ENCODE measurements at places on chromosomes 7 and 10.

DNA sequence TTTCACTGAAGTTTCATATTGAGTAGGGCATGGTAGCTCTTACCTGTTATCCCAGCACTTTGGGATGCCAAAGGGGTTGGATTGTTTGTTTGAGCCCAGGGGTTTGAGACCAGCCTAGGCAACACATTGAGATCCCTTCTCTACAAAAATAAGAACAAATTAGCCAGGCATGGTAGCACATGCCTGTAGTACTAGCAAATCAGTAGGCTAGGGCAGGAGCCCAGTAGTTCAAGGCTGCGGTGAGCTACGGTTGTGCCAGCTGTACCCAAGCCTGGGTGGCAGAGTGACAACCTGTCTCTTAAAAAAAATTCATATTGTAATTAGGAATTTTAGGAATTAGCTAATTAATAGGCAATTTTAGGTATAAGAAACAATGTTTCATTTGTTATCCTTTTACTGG, 18.0 kb downstream of the BBIP1 start:
- DNase-seq: no peak

GRCh38 chr7:138352570-138353461, 107.2 kb upstream of the TRIM24 start:
- no peak for DNase-seq

GRCh38 chr10:57294698-57295097, 933.6 kb upstream of the ZWINT start:
- DNase-seq: no peak

- DNase-seq: no peak
These were observed 269.2 kb upstream of the TCERG1L start for GRCh38 chr10:131580674-131581073.

DNA sequence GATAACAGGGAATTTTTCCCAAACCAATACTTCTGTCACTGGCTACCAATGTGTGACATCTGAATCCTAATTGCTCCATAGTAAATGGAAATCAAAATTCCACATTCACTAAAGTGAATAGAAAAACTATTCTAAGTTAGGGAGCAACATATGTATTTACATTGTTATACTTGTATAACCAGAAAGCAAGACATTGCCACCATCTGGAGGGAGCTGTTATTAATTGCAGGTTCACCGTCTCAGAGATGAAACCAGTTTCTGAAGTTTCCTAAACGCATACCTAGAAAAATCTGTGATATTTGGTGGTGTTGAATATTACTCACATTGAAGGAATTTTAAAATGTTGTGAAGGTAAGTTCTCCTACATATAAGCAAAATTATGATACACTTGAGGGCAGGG, 390.1 kb downstream of the NXPH1 start:
- no peak for DNase-seq

DNA sequence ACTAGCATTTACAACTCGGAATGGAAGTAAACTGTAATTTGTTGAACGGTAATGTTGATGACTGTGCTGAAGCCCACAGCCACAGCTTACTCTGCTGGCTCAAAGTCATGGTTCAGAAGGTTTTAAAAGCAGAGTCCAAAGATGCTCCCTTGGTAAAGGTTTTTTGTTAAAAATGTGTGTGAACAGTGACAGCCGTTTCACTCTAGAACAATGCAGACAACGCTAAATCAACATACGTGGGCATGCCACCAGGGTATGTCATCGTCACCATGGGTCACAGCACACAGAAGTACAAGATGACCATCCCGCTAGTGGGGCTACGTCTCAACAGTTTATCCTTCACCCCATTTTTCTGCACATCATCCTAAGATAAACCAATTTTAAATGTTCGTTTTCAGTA, 106.5 kb upstream of the LANCL2 start:
- no peak for DNase-seq

DNA sequence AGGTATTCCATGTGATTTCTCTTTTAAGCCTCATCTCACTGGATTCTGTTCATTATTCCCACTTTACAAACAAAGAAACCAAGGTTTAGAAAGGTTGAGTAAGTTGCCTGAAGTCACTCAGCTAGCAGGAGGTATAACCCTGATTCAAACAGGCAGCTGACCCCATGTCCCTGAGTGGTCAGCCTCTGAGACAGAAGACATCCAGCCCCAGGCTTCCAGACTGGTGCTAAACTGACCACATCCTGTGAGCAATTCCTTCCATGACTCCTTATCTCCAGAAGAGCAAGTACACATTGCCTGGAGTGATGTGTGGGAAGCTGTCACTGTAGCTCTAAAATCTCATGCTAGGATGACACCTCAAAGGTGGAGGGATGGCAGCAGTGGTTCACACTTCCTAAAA, 3.7 kb downstream of the PLPP4 start:
- no peak for DNase-seq

GRCh38 chr7:1103789-1104515, 16.0 kb downstream of the GPER1 start:
- no peak for DNase-seq

DNA sequence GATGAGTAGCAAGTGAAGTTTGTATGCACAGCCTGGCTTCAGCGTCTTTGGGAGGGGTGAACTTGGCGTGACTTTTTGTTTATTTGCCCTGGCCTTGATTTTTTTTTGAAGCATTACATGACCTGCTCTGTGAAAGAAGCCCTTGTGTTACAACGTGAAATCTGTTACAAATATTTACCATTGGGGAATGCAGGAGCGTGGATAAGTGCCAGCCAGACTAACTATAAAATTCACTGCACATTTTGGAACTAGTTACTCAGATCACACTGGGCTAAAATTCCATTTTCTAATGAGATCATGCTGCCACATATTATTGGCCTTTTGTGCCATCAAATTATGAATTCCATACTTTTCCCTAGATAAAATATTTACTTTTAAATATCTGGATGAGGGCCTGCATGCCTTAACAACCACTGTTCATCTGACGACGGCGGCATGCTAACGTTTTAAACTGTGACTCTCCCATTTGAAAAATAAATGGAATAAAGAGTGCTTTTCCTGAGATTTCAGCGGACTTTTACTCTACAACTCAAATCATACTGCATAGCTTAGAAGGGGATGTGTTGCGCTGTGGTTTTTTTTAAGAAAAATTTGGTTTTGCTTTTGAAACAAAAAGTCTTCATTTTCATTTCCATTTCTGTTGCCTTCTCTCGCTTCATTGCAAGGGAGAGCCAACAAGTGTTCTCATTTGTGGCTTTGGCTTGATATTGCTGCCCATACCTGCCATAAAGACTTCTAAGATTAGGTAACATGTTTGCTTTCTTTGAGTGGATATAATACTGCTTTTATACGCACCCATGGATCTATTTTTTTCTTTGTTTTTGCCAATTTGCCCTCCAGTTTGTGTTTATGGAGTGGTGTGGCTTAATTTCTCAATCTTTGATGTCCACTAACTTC, 352.2 kb downstream of the TFEC start:
- no peak for DNase-seq

DNA sequence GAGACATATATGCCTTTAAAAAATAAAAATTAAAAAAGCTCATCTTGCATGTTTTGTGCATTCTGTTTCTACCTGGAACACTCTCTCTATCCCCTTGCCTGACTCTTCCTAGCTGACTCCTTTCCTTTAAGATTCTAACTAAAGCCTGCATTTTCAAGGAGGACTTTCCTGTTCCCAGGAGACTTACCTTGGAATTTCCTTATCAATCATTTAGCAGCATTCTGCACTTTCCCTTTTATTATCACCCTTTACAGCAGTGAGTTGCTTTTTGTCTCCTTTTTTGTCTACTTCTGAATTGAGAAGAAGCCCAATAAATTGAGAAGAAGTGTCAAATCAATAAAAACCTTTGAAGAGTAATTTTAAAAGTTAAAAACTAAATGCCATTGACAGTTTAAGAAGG, 142.2 kb upstream of the TMEM196 start:
- no peak for DNase-seq

DNA sequence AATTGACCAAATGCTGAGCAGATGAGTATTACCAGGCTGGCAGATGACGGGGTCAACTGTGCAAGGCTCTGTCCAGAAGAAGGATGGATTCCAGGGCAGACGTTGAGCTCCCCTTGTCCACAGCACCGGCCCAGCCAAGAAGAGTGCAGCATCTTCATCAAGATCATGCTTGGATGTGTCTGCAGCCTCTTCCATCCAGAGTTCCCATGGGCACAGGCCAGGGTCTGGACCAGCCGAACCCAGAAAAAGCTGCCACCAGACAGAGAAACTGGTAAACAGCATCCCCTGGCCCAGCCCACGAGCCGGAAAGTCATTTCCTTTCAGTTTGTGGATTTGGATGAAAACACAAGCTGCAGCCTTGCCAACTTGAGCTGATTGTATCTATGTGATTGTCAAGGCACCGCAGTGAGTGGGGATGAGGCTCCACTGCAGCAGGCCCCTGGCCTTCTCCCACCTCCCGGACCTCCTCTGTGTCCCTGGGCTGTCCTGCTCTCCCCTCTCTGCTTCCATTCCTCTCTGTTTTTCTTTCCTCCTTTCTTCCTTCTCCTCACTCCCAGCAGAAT, 321.8 kb downstream of the TCERG1L start:
- DNase-seq: no peak

DNA sequence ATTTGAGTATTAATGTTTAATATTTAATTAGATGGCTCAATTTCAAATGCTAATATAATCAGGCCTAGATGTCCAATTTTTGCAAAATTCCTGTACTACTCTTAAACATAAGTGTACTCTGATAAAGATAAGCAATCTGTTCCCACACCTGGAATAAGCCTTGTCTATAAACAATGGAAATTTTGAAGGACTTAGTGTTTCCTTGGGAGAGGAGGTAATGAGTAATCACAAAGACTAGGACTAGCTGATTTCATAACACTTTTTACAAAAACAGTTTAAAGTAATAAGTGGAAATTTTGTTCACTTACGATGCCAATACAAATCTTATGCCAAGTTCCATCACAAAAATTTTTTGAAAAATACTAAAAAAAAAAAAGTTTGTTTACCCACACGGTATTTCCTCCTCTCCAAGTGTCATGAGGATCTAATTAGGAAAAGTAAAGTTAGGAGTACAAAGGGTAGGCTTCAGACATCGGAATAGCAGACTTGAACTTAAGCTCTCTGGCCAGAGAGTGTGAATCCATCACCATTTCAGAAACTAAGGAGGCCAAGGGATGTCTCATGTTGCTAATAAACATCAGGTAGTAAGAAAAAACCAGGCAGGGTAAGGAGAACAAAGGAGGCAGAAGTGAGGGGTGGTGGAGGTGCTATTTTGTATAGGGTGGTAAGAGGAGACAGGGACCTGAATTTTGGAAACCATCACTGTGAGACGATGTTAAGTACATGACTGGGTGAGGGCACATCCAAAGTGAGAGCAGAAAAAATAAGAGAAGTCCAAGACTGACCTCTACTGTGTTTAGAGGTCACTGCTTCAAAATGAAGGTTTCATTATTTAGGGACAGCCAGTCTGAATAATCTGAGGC, 61.3 kb downstream of the RAPGEF5 start:
- DNase-seq: peak; percentile 21

Measured in anterior cingulate cortex (tissue), 58 donors.